ENCODE measurements at places on chromosomes 7 and 10.

- no peak for DNase-seq
Measured at GRCh38 chr7:112140600-112140999, 65.6 kb downstream of the DOCK4 start.

GRCh38 chr7:27155816-27156507 lies 513 bp downstream of the HOXA7 start:
- DNase-seq, result no peak

DNA sequence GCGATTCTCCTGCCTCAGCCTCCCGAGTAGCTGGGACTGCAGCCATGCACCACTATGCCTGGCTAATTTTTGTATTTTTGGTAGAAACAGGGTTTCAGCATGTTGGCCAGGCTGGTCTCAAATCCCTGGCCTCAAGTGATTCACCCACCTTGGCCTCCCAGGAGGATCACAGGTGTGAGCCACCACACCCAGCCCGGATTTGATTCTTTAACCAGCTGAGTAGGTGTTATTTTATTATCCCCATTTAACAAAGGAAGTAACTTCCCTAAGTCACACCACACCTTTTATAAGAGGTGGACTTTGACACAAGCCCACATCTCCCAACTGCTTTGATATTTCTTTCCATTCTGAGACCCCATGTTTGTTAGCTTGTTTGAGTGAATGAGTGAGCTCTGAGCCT lies 25.0 kb downstream of the SLC25A28 start:
- DNase-seq, result no peak

- DNase-seq, result no peak
Measured at GRCh38 chr10:6493521-6494441, 86.3 kb downstream of the PRKCQ start.

DNA sequence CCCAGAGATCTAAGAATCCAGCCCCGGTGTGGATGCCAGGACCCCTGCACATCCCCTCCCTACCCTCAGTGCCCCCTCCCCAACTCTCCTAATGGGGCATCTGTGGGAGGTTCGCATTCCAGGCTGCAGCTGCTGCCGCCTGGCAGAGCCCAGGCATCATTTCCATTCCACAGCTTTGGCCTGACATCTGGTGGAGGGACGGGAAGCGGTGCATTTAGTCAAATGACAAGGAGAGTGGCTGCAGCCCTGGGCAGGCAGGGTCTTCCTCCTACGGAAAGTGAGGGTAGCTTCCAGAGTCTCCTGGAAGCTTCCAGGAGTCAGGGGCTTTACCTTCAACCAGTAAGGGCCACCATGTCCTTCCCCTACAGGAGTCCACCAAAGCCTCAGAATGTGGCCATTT lies 30.8 kb downstream of the PRLHR start:
- DNase-seq, result no peak

- DNase-seq, result no peak
Measured at GRCh38 chr7:40891232-40891631, 756.4 kb downstream of the SUGCT start.

GRCh38 chr10:63437116-63437949 lies 28.4 kb downstream of the JMJD1C start:
- no peak for DNase-seq

GRCh38 chr7:85529831-85530230 lies 343.0 kb upstream of the SEMA3D start:
- DNase-seq, result no peak

DNA sequence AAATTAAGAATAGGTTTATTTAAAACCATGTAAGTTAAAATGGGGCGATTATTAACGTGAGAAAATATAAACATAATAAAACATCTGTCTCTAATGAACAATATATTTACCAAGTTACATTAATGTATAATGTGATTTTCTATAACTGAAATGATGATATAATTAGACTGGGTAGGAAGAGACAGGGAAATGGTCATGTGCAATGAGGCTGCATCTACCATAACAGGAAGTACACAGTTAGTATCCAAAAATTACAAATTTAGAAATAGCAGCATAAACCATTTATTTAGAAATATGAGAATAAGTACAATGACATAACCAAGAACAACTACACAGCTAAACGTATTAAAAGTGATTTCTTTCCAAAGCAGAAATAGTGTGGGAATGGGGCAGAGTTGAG lies 25.8 kb upstream of the BET1 start:
- no peak for DNase-seq

GRCh38 chr10:97683556-97684367 lies 3.3 kb downstream of the AVPI1 start:
- no peak for DNase-seq

DNA sequence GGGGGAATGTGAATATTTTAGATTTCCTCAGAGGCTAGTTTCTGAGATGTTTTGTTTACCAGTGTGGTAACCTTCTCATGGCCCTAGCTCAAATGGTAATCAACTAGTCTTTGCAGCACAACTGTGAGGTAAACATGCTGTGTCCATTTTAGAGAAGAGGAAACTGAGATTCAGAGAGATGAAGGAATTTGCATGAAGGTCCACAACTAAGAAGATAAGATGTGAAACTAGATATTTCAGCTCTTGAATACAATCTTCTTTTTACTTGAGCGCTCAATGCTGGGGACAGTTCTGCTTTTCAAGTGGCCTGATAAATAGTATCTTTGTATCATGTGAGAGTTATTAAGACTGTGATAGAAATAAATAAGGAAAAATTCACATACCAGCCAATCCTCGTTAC lies 245.4 kb downstream of the AUTS2 start:
- DNase-seq, result no peak

DNA sequence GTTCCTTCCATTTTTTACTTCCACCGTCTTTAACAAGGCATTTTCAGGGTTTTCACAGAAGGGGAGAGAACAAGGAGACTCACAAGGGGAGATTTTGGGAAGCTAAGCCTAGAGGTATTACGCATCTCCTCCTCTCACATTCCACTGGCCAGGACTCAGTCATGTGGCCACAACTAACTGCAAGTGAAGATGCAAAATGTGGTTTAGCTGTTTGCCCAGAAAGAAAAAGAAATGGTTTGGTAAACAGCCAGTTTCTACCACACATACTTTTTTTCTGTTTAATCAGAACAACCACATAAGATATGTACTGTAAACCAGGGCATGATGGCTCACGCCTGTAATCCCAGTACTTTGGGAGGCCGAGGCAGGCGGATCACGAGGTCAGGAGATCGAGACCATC lies 21.4 kb upstream of the HELLS start:
- DNase-seq, result no peak

GRCh38 chr7:66609176-66609575 lies 19.5 kb upstream of the KCTD7 start:
- DNase-seq, result no peak

DNA sequence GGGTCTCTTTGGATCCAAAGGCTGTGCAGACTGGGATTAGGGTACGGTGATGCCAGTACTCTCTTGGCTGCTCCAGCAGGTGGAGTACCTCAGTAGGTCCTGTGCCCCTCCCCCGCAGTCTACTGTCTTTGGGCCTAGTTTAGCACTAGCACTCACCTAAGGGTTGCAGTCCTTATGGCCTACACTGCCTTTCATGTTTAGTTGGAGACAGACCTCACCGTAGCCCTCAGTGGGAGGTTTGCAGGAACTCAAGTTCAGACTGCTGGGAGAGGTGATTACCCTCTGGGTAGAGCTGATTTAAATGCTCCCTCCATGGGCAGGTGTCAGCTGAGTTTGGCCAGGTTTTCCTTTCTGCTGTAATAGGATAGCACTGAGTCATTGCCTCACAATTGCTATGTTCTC lies 210.8 kb upstream of the TMEM196 start:
- DNase-seq, result no peak

DNA sequence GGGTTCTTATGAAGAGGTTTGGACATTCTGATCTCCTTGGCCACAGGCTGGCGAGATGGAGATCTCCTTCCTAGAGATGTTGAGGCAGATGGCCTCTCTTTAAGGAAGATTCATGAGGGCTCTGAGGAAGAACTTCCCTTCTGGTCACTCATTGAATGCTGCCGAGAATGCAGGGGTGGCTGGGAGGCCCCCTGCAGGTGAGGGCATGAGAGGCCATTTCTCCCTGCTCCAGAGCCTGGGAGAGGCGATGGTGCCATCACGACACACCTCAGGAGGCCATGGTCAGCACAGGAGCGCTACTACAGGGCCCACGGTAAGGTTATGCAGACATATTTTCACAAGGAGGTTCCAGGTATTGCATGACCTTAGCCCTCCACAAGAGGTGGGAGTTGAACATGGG lies 40.2 kb downstream of the CXCL12 start:
- no peak for DNase-seq

DNA sequence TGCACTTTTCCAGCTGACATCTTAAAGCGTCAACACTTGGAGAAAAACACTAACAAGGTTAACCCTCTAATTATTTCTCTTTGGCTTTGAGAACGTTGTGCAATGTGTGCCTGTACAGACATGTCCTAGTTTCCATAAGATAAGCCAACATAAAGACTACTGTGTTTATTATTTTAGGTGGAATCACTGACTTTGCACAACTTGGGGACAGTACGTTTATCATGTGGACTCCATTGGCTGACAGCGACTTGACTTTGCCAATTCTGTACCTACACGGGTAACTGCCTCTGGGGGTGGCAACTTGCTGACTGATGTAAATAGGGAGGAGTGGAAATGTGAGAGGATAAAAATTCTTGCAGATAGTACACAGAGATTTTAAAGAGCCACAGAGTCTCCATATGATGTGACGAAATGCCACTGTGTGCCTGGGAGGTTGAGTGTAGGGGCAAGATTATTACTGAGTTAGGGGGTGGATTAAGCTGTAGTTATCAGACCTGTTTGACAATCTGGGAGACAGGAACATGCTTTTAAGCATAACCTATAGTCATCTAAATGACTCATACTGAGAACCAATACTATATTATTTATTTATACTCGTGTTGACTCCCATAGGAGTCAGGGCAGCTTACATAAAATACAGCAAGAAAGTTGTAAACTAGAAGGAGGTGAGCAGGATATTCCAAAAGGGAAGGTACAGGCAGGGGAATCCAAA lies 21.0 kb downstream of the SLC13A4 start:
- no peak for DNase-seq

DNA sequence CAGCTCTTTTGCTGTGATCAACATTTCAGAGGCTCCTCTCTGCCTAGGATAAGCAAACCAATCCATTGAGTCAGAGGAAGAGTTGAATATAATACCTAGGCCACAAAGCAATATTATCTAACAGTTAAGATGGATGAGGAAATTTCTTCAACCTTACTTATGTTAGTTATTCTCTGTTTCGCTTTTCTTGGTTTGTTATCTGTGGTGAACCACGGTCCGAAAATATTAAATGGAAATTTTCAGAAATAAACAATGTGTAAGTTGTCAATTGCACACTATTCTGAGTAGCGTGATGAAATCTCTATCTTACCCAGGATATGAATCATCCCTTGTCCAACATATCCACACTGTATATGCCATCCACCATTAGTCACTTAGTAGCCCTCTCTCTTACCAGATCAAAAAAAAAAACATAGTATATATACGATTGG lies 1.5 kb upstream of the HTR7 start:
- no peak for DNase-seq

GRCh38 chr10:30384701-30385201 lies 35.7 kb upstream of the MTPAP start:
- DNase-seq, result no peak

- DNase-seq, result no peak
Measured at GRCh38 chr10:18501198-18501597, 150.2 kb downstream of the NSUN6 start.

DNA sequence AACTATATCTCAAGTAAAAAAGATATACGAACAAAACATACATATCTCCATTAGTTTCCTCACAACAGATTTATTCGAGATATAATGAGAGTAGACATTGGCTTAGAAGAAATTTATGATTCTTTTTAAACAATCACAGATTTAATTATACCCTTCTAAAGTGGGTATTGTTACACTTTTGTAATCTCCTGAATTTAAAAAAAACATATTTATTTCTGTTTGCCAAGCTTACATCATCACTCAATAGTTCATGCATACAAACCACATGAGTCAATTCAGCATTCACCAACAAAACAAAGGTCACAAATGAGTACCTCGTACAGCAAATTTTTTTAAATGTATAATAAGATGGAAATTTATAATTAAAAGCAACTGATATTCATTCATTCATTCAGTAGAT lies 17.6 kb downstream of the LRRN3 start:
- DNase-seq, result no peak

GRCh38 chr7:51126813-51127617 lies 189.6 kb downstream of the COBL start:
- no peak for DNase-seq

- DNase-seq, result no peak
Measured at GRCh38 chr10:30188556-30189237, 129.3 kb upstream of the JCAD start.

GRCh38 chr7:25515633-25516275 lies 287.5 kb upstream of the NPVF start:
- no peak for DNase-seq

GRCh38 chr7:139897422-139898090 lies 68.5 kb downstream of the TBXAS1 start:
- DNase-seq, result no peak

GRCh38 chr10:89086801-89087521 lies 96.4 kb downstream of the FAS start:
- DNase-seq, result no peak

DNA sequence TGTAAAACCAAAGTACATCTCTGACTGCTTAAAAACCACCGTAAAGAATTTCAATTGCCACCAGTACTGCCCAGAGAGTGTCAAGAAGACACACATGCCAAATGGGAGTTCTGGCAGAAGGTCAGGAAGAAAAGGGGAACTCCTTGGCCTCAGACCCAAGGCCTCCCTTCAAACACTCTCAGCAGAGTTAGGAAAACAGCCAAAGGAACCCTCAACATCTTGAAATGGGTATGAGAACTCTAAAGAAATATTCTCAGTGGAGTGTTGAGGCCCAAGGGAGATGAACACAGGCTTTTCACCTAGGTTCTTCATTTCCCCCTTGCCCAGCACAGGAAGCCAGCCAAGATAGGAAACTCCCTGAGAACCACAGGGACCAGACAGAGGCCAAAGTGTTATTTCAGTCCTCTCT lies 96.1 kb upstream of the ASAH2 start:
- no peak for DNase-seq

DNA sequence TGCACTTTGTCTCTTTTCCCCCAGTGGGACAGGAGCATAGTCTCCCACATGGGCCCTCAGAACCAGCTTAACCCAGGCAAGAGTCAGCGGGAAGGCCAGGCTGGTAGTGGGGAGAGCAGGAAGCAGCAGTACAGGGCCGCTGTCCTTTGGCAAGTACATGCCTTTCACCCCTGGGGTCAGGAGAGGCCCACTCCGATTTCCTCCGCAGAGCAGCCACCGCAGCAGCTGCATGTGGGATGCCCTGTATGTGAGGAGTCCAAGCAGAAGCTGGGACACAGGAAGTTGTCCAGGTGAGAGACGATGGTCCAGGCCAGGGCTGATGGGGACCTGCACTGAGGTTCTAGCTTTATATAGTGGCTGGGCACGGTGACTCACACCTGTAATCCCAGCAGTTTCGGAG lies 36.7 kb upstream of the GALNTL5 start:
- no peak for DNase-seq

- no peak for DNase-seq
Measured at GRCh38 chr10:14837003-14837756, 657 bp downstream of the CDNF start.

DNA sequence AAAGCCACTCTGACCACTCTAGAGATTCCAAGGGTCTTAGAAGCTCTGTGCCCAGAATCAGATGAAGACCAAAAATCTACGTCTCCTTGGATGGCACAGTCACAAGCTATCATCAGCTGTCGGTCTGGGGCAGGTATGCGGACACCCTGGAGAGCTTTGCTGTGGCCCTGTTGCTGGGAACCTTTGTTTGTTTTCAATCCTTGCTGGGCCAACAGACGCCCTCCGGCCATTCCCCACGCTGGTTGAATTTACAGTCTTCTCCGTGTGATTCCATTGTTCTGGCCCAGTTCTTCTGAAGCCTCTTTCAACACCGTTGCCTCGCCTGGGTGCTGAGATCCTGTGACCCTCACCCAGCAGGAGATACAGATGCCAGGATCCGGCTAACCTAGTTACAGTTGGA lies 149.4 kb upstream of the PFKP start:
- no peak for DNase-seq
